ENCODE measurements at places on chromosomes 16 and 17.

DNA sequence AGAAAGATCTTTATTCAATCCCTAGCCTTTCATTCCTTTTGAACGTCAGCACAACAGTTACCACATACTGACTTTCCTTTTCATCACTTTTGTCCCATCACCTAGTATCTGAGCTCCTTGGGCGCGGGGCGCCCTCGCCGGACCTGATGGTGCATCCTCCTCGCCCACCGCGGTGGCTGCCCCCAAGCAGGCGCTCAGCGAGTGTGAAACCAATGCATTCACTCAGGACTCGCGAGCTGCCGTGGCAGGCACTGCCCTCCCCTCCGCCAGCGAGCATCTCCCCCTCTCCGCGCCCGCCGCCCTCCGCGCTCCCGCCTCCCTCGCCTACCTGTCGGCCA, 756 bp downstream of the KLHL11 start:
- DNase-seq, result no peak

- peak; percentile 26 for DNase-seq
Observed at GRCh38 chr16:27706156-27706865, 156.4 kb downstream of the KATNIP start.

GRCh38 chr16:73172973-73173709, 125.2 kb upstream of the ZFHX3 start:
- no peak for DNase-seq

- no peak for DNase-seq
Observed at GRCh38 chr17:44828919-44829522, 1.1 kb downstream of the GJC1 start.

DNA sequence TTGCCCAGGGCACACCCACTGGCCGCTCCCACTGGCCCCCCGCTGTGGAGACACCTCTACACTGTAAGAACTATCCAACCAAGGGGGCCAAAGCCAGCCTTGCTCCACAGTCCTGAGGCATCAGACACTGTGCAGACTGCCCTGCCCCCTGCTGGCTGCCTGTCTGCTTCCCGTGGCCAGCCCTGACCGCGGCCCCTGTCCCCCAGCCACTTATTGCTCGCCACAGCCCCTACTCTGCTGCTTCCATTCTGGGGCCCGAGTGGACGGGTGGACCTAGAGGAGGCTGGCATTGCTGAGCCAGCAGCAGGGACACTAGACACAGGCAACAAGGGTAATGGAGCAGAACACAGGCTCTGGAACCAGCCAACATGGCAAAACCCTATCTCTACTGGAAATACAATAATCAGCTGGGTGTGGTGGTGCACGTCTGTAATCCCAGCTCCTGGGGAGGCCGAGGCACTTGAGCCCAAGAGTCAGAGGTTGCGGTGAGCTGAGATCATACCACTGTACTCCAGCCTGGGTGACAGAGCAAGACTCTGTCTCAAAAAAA, 19.7 kb upstream of the LRRC37A3 start:
- peak; percentile 84 for DNase-seq

- DNase-seq, result no peak
Observed at GRCh38 chr16:50251375-50252081, 14.8 kb upstream of the ADCY7 start.
